ENCODE measurements at places on chromosomes 5 and 9. TPM values are rescaled to one million over a fixed set of nuclear protein-coding genes. Genes with fewer than 3 reads are reported as not detected.
A peak's percentile ranks its signal among the peaks of the same experiment; 100 is the strongest.

DNA sequence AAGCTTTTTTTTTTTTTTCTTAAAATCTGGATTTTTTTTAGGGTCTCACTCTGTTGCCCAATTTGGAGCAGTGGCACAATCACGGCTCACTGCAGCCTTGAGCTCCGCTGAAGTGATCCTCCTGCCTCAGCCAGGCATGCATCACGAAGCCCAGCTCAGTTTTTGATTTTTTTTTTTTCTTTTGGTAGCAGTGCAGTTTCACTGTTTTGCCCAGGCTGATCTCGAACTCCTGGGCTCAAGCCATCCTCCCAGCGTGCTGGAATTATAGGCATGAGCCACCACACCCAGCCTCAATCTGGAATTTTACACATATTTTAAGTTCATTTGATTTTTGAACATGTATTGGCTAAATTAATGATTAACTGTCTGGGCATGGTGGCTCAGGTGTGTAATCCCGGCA is 36.3 kb downstream of the TRIO start:
- DNase-seq = no peak

- no peak for DNase-seq
Measured at GRCh38 chr5:116446356-116447005, 128.1 kb downstream of the SEMA6A start.

DNA sequence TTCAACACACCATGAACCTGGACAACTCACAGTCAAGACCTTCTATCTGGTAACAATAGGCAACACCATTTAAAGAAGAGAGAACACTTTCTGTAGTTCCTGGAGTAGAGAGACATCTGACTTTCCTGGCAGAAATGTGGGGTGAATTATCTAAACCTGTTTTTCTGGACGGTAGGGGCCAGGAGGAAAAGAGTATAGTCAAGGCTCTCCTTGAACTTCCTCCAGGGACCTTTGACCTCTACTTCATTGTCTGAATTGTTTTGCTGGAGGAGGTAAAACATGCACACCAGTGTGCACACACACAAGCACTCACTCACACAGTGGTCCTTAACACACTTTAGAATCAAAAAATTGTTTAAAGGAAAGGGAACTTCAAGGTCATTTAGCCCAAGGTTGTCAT is 13.2 kb downstream of the S100Z start:
- no peak for DNase-seq

DNA sequence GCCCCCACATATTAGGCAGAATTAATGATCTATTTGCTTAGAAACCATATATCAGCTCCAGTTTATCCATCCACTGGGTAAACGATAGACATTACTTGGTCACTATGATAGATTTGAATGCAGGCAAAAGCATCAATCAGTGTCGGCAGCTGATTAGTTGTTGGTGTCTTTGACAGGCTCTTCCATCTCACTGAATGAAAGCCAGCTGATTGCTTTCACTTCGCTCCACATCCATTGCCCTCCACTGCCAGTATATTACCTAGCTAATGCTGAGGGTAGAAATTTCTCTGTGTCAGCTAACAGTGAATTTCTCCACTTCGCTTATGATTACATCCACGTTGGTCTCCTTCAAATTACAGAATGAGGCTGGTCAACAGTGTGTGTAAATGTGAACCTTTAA is 821.3 kb upstream of the TYRP1 start:
- DNase-seq = no peak

Gene TMC1
- total RNA-seq = not detected

DNA sequence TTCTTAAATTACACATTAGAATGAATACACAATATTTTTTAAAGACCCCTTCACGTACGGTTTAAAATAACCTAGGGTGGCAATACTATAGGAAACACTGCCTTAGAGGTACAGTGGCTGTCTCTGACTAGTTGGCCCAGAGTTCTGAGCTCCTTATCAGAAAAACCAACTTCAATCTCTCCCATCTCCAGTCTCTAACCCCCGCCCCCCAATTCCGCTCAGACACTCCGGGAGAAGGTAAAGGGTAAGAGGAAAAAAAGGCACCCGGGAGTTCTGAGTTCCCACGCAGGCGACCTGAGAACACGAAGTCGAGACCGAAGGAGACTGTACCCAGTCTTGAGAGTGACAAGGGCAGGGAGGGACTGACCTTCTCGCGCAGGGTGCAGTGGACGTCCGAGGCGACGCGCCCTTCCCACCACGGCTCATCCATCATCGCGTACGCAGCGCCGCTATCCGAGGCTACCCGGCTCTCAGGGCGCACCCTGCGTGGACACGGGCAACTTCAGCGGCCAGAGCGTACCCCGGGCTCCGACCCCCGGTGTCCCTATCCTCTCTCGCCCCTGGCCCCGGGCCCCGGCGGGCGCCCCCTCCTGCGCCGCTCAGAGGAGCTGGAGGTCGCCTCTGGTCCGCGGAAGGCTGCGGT is 752 bp downstream of the CCNJL start:
- DNase-seq = peak; percentile 88

DNA sequence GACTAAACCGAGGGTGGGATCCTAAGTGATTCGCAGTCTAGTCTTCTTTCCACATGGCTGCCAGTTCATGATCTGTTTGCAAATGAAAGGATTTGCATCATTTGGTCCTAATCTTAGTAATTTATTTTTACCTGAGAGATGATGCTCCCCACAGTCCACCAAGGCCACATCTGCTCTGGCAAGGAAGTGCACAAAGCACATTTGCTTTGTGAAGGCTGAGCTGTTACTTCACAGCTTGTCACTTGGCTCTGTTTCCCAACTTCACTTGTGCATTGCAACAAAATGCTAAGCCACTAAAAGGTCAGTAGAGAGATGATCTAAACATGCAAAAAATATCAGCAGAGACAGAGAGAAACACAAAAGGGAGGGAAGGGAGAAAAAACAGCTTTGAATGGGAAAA is 128.5 kb upstream of the VLDLR start:
- DNase-seq = no peak

DNA sequence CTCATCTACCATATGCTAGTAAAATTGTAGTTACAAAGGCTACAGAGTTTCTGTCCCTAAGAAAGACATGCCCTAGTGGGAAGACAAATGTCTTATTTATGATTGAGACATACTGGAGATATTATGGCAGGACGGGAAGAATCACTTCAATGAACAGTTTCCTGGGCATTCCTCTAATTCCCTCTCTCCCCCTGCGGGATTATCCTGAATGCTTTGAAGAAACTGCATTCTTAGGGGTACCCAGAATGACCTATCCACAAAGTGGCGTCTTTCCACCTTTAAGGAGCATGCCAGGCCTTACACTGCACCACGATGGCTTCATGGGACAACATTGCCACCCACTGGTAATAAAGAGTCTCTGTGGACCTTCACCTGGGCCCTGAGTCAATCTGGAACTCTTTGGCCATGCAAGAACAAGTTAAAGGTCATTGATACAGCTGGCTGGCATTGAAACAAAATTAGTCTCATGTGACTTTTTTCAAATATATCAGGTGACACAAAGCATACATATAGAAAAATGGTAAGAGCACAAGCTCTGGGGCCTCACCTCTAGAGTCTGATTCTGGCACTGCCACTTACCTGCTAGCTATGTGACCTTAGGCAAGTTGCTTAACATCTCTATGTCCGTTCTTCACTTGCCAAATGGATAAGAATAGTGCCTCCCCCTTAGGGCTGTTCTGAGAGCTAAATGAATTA is 32.0 kb downstream of the ANKRD55 start:
- no peak for DNase-seq

- no peak for DNase-seq
Measured at GRCh38 chr9:84140535-84141101, 160.0 kb downstream of the RMI1 start.

Gene GNA14
- total RNA-seq = 28.3 TPM

DNA sequence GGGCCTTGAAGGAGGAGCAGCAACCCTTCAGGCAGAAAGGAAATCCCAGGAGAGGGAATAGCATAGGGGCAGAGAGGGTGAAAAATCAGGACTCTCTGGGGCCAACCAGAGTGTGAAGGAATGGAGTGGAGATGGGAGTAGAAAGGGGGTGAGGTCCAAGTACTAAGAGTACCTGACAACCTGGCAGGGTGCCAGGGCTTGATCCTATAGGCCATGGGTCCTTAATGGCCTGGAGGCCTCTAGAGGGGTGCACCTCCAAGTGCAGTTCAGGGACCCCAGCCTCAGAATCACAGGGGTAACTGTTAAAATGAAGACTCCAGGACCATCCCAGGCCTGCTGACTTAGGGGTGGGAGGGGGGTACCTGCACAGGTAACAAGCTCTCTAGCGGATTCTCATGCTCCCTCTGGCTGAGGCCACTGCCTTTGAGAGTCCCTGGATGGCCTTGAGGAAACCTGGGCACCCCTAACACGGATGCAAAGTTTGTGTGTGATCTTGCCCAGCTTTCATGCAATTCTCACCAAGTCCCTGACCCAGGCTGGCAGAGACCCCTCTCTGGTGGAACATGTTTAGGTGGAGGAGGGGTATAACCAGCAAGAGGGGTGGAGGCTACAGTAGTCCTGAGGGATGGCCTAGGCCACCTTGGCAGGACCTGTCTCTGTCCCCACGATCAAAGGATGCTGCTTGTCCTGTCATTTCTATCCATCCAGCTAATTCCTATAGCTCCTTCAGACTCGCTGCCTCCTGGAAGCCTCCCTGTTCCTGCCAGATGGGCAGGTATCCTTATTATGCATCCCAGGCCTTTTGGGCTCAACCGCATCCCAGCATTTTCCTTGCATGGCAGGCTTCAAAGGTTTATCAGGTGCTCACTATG is 17.6 kb upstream of the CSF1R start:
- DNase-seq = no peak

- DNase-seq = peak; percentile 96
Measured at GRCh38 chr5:141681695-141682641, at the start of gene ARAP3. Gene ARAP3 (minus strand): TSS chr5:141682230. CDS start chr5:141680486, 1,744 bp downstream.

- DNase-seq = no peak
Measured at GRCh38 chr5:180486636-180487149, 7.5 kb upstream of the CNOT6 start.

Gene OR1Q1
- total RNA-seq = not detected
